ENCODE measurements at places on chromosomes 4 and X.

GRCh38 chr4:128462103-128462783, 174.6 kb upstream of the PGRMC2 start:
- DNase-seq = no peak

GRCh38 chrX:18994713-18995112, 10.8 kb upstream of the PHKA2 start:
- no peak for DNase-seq

- no peak for DNase-seq
These were observed 226.6 kb downstream of the KDR start for GRCh38 chr4:54898656-54899340.

DNA sequence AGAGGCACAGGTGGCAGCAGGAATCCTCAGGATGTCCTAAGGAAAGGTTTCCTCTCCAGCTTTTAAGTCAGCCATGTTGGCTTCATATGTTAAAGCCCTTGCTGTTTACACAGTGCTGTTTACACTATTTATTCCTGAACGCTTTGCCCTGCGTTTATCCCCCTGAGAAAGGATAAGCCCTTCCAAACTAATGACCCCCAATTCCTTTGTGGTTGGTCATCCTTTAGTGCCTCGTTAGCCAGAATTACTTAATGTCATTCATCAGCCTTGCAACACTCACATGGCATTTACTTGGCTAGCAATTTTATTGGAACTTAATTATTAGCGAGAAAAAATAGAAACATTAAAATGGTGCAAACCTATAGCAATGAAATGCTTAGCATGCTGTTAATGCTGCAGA, 23.8 kb downstream of the VCX2 start:
- DNase-seq = no peak

DNA sequence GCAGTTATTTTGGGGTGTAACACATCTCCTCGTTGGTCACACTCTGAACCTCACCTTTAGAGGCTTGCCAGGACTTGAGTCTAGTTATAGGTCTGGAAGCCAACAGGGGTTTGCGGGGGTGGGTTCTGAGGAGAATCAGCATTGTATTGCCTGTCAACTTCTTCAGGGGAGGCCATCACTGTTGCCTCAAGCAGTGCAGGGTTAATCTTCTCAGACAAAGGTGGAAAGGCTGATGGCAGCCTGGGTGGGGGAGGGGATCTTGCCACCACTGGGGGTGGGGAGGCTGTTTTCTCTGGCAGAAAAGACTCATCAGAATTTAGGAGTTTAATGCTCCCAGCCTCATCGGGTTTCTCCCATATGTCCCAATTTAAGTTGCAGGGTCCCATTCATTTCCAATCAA, 387.8 kb downstream of the PRR32 start:
- DNase-seq = no peak

- no peak for DNase-seq
These were observed 20.2 kb upstream of the CCKAR start for GRCh38 chr4:26510334-26510964.

GRCh38 chr4:8525383-8526120, 54.6 kb upstream of the GPR78 start:
- DNase-seq = no peak
